ENCODE measurements at places on chromosomes 4 and X.
A peak's percentile ranks its signal among the peaks of the same experiment; 100 is the strongest.

- DNase-seq = no peak
Measured at GRCh38 chr4:1927675-1928074, 56.5 kb downstream of the NSD2 start.

- DNase-seq = no peak
Measured at GRCh38 chr4:169136796-169137557, 126.9 kb upstream of the CBR4 start.

DNA sequence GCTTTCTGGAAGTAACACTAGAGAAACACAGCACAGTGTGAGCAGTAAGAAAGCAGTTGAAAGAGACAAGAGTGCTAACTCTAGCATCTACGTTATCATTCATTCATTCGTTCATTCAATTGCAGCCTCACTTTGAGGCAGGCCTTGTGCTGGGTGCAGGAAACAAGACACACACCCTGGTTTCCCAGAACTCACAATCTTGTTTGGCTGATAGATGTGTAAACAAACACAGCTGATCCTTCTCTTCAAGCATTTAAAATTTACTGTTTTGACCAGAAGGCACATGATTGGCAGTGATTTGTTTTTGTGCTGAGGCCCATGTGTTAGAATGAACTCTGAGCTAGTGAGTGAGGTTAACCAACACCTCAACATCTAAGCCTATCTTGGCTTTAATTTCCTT, 20.4 kb upstream of the TBC1D9 start:
- DNase-seq = no peak

DNA sequence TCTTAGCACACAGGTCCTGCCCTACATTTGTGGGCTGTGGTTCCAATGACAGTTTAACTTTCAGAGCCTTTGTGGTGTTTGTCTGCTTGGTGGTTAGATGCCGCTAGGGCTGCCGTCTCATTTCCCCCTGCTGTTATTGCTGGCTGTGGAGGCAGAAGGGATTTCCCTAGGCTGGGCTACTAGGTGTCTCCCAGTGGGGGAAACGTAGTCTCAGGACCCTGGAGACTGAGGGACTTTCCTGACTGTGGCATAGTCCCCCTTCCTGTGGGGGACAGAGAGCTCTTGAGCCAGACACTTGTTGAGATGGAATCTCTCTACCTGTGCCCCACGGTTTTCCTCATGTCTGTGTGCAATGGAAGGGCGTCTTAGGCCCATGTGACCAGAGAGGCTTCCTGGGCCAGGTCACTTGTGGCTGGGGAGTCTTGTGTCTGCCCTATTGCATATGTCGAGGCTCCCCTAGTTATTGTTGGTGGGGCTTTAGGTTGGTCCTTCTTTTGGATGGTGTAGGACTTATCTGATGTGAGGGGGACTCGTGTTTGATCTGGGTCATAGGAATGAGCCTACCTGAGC, 68.2 kb downstream of the ARHGAP10 start:
- no peak for DNase-seq

DNA sequence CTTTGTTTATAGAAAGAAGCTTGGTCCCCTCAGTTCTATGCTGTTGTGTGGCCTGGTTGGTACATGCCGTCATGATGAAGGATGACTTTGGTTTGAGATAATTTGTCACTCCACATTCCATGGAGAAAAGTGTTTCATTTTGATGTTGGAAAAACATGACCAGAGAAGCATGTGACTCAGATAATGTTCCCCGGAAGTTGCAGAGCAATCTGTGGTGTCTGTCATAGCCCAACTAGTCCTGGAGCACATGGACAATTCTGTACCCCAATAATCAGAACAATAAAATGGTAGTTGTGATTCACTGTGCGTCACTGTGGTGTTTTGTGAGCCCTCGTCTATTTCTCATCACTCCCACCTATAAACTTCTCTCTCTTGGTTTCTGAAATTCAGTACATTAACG, 85.1 kb downstream of the PDK3 start:
- no peak for DNase-seq

DNA sequence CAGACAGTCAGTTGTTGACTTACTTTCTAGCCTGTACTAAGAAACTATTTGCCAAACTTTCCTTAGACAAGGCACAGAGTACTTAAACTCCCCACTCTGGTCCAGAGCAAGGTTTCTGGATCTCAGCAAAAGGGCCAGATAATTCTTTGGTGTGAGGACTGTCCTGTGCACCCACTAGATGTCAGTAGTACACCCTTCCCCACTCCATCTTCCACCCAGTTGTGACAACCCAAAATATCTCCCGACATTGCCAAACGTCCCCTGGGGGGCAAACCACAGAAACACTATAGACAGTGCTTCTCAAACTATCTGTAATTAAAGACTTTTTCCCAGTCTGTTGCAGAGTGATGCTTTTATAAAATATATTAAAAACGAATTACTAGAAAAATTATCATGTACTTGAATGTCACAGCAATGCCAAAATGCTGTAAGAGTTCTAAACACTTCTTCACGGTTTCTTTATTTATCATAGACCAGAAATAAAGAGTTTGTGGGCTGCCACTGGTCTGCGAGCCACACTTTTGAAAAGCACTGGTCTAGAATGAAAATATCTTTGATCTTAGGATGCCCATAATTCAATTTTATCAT, 203.5 kb downstream of the PRDM5 start:
- DNase-seq = no peak

DNA sequence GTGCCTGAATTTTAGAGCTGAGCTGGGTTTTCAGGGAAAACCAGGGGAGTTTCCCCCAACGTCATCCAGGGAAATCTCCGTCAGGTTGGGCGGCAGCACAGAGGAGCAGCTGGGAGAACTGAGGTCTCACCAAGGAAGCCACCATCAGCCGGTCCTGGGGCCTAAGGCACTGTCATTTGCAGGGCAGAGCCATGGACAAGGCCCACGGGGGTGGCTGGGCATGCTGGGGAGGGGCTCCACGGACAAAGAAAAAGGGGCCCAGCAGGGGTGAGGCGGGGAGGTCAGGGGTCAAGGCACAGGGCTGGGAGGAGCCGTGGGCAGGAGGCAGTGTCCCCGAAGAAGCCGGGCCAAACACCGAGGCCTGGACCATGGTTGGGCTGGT, 109.8 kb downstream of the HMX1 start:
- DNase-seq = no peak

DNA sequence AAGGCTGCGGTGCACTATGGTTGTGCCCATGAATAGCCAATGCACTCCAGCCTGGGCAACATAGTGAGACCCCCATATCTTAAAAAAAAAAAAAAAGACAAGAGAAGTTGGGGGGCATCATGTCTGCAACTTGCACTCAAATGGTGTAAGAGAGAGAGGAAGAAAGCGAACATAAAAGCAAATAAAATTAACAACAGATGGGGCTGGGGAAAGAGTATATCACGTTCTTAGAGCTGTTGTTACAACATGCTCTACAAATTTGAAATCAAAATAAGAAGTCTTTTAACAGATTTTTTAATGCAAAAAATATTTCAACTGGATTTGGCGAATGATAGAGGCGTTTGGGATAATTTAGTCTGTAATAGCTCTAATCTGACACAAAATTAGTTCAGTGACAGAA, 144.9 kb downstream of the FNIP2 start:
- DNase-seq = no peak

DNA sequence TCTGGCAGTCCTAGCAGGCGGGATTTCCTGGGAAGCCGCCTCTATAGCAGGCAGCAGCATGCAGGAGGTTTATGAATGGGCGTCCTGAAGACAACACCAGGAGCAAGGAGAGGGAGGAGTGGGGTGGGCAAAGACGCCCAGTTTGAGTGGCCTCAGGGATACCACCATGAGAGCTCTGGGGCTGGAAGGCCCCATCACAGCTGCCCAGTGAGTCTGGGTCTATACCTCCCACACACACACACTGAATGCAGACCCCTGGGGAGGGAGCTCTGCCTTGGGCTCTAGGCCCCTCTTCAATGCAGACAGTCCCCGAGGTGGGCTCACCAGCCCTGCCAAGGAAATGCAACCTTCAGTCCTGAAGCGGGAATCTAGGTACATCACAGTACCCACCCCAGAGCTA, 98.6 kb downstream of the AFAP1 start:
- DNase-seq = no peak

DNA sequence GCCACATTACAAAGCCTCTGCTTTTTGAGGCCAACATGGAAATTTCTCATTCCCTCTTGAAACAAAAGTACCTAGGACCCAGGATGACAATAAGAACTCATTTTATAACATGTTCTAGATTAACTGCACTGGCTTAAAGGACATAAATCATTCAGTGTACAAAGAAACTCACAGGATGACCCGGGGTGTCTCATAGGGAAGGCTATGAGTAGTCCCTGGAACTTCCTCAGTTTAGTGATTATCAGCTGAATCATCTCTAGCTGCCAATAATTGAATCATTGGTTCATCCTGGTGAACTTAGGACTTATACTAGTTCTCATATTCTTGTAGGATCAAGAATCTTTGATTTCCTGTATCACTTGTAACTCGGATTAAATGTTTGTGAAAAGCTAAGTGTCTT, 95.8 kb upstream of the WDR1 start:
- no peak for DNase-seq

DNA sequence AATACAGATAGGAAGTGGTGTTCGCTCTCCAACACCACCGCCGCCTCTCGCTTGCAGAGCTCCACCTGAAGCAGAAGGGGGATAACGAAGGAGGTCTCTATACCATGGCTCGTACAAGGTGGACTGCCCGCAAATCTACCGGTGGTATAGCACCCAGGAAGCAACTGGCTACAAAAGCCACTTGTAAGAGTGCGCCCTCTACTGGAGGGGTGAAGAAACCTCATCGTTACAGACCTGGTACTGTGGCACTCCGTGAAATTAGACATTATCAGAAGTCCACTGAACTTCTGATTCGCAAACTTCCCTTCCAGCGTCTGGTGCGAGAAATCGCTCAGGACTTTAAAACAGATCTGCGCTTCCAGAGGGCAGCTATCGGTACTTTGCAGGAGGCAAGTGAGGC, 5.2 kb upstream of the BMP15 start:
- DNase-seq = peak; percentile 18
